ENCODE measurements at places on chromosomes 1 and 21.

DNA sequence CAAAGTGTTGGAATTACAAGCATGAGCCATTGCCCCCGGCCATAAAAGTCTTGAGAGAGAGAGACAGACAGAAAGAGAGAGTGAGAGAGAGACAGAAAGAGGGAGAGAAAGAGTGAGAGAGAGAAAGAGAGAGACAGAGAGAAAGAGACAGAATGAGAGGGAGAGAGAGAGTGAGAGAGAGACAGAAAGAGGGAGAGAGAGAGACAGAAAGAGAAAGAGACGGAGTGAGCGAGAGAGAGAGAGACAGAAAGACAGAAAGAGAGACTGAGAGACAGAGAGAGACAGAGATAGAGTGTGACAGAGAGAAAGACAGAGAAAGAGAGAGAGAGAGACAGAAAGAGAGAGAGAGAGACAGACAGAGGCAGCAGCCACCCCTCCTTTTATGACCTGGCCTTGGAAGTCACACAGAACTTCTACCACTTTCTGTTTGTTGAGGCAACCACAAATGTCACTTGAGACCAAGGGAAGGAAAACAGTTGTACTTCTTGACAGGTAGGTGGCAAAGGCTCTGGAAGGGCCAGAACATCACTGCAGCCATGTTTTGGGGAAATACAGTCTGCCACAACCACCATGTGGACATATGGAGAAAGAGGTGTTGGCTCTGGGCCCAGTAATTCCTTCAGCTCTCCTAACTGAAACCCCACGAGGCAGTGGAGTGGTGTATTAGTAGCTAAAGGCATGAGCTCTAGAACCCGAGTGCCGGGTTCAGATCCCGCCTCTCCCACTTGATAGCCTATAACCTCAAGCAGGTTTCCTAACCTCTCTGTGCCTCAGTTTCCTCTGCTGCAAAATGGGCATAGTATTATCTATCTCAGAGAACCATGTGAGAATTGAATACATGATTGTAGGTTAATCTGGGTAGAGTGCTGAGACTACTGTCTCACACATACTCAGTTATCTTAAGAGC lies 50.6 kb downstream of the TNFRSF8 start:
- DNase-seq: peak; percentile 62

- no peak for DNase-seq
Observed at GRCh38 chr1:169027607-169028320, 78.7 kb upstream of the ATP1B1 start.

DNA sequence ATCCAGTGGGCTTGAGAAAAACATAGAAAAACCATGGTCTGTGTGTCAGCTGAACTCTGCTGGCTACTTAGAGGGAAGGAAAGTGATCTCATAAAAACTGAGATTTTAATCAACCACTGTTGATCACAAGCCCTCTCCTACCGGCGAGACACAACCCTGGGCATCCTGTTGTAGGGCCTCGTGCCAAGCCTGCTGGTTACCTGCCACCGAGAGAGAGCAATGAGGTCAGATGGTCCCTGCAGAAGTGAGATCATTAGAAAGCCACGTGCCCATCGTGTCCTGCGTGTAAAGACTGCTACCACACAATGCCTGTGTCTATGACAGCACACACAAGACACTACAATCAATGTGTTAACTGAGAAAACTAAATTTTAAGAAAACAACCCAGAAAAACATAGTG lies 41.7 kb upstream of the GPR153 start:
- no peak for DNase-seq

GRCh38 chr1:24503059-24503751 lies 569 bp downstream of the RCAN3 start:
- no peak for DNase-seq

DNA sequence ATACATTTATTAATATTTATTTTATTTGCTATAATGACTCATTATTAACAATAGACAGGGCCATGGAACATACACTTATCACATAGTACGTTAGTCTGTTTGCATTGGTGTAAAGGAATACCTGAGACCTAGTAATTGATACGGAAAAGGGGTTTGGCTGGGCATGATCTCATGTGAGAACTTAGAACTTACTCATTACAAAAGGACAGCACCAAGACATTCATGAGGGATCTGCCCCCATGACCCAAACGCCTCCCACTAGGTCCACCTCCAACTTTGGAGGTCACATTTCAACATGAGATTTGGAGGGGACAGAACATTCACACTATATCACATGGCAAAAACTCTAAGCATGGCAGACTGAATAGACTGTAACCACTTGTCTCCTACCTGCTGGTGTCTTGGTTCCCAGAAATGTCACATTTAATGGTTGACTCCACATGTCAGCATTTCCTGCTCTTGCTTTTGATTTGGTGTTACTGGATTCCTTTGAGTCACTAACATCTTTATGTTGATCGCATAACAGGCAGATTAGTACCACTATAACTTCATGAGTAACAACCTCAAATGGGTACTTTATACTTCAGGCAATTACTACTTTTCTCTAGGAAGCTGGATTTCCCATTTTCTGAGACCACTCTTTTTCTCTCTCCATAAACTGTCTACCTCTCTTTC lies 3.5 kb upstream of the C1orf116 start:
- DNase-seq: no peak

GRCh38 chr1:56457756-56458375 lies 121.5 kb downstream of the PLPP3 start:
- no peak for DNase-seq

GRCh38 chr1:21843996-21844395 lies 31.9 kb downstream of the LDLRAD2 start:
- no peak for DNase-seq
